Activated CD4-positive, alpha-beta T cell treated with anti-CD3 and anti-CD28 coated beads for 48 hours (primary cell): ENCODE measurements at places on chromosomes 5 and 9.

DNA sequence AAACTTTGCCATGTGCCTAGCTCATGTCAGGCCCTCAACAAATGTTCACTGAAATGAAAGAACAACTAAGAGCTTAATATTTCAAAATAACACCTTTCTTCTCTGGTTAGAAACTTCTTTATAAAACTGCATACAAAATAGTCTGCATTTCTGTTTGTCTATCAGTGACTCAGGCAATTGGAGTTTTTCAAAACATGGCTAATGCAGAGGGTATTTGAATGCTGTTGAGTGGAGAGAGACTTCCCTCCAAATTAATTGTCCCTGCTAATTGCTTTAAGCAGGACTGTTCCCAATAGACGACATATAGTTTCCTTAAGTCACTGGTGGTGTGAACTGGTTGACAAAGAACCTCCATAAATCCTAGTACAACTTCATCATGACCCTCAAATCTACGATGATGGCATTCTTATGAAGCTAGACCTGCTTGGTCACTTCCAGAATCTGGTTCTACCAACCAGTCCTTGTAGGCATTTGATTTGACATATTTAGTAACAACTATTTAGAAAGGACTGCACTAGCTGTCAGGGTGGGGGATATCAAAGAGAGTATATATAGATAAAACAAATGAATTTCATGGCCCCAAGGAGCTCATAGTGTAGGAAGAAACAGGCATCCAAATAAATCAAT lies 84.5 kb downstream of the PRLR start:
- no peak for DNase-seq

DNA sequence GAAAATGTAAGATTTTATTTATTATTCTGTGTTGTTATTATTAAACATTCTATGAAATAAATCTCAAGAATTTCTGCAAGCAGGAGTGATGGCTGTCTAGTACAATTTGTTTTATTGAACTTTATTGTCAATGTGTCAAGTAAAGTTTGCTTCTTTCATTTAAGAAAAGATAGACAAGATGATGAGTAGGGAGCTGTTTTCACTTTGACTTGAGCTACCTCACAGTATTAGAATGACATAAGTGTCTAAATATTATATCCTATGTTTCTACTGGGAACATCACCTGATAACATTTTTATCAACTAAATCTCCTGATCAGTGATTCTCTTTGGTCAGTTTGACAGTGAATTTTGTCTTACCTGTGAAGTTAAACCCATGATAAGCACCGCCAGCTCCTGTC lies 12.7 kb upstream of the EDIL3 start:
- DNase-seq, result no peak

- DNase-seq, result no peak
These were observed 199.3 kb upstream of the ACTBL2 start for GRCh38 chr5:57681942-57682341.

DNA sequence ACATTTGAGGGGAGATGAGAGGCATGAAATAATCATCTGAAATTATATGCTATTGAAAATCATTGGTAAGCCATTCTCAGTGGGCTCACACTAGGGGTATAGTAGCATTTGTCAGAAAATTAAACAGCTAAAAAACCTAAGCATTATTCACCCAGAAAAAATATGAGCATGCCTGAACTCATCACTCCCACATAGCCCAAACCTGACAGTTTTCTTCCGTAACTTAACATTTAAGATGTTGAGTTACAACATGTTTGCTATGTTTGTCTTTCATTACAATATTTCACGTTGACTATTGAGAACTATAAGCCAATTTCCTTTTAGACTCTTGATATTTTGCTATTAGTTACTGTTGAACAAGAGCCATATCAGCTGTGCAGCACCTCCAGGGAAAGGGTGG lies 23.5 kb upstream of the GHR start:
- DNase-seq, result no peak

DNA sequence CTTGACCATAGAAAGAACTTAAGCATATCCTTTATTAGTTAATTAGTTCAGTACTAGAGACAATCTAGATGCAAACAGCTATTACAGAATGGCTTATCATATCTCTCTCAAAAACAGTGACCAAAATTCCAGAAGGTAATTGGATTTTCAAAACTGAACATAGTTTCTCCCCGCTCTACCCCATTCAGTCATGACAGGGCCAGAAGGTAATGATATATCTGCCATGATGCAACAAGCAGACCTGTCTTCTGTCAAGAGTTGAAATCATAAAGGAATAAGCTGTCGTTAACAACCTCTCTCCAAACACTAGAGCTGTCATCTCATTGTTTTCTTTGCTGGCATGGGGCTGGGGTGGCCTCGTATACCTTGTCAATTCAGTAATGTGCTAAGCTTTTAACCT lies 200.5 kb upstream of the POU5F2 start:
- no peak for DNase-seq

- DNase-seq, result no peak
These were observed 120.8 kb downstream of the EMB start for GRCh38 chr5:50320131-50320749.

GRCh38 chr9:4832786-4833579 lies 40.2 kb downstream of the RCL1 start:
- DNase-seq, result peak; percentile 73

GRCh38 chr9:7536310-7536939 lies 263.2 kb downstream of the DMAC1 start:
- peak; percentile 59 for DNase-seq

GRCh38 chr9:96495341-96495740 lies 45.4 kb downstream of the HABP4 start:
- no peak for DNase-seq

DNA sequence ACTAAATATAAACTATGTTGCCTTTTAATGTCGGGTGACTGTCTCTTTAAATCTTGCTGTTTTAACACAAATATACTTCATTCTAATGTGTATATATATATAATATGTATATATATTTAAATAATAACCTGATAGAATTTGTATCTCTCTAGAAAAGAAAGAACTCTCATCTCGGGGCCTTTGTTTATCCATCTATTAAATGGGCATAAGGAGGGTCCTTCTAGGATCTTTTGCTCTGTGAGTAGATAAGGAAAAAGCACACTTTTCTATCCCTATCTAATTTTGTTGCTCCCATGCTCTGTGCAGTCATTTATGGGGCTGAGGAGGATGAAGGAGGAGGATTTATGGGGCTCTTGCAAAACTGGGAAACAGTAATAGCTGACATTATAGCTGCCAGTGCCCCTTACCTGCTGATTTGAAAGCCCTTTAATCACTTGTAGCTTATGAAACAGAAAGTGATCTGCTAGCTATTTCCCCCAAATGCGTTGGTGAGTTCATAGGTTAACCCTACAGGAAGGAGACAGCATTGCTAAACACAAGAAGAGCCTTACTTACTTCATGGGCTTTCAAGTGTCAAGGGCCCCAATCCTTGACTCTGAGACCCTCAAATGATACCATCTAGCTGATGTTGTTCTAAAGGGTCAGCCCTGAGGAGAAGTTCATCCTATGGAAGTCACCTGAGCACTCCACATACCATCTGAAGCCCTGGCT lies 5.8 kb upstream of the PPARGC1B start:
- DNase-seq, result no peak

DNA sequence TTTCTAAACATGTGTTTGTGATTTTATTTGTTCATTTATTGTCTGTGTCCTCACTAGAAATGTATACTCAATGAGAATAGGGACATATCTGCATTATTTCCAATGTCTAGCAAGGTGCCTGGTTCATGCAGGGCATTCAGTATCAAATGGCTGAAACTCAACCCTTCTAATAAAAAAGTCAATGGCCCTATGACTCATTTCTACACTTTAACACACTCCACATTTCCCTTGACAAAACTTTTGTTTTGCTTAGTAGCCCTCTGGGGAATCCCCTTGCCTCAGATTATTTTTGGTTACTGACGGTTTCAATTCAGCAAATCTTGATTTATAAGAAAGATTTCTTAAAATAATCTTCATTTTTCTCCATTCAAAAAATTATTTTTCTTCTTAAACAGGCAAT lies 206.0 kb upstream of the DMRTA1 start:
- no peak for DNase-seq

GRCh38 chr9:12884736-12885395 lies 110.0 kb downstream of the LURAP1L start:
- DNase-seq, result no peak
